RCC 7860 (cell line): ENCODE measurements at places on chromosomes 2 and 18.

DNA sequence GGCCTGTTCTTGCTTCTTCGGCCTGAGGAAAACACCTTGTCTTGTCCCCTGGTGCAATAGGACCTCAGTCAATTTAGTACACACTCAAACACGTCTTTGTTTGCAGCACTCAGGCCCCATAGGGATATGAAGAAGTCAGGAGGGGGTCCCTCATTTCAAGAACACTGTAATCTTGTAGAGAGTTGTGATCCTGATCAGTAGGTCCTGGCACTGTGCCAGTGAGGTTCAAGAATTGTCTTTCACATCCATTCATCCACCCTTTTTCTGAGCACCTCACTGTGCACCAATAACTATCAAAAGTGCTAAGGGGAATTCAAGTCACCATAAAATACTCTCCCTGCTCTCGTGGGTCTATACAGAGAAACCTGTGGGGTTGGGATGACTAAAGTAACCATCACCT lies 131.4 kb upstream of the LHCGR start:
- no peak for DNase-seq

GRCh38 chr2:63977904-63978303 lies 41.3 kb downstream of the VPS54 start:
- no peak for DNase-seq

GRCh38 chr2:61922714-61923113 lies 17.2 kb downstream of the COMMD1 start:
- no peak for DNase-seq

GRCh38 chr2:60899892-60900249 lies 18.5 kb downstream of the REL start:
- no peak for DNase-seq

DNA sequence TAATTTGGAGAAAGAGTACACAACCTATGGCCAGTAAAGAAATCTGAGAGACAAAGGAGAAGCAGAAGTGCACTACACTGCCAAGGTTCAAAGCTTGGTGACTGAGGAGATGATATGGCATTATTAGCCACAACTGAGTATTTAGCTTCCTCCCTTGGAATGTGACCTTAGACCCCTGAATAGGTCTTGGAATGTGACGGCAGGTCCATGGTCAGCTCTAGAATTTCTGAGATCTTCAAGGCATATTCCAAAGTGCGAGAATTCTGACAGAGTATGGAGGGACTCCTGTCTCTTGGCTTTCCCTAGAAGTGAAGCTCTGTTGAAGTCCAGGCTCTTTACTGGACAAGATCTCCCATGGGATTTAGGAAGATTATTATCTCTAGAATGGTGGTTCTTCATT lies 130.0 kb upstream of the FN1 start:
- DNase-seq: peak; percentile 57

GRCh38 chr2:55000341-55000740 lies 49.9 kb downstream of the RTN4 start:
- no peak for DNase-seq

- no peak for DNase-seq
These were observed 60.4 kb upstream of the SOS1 start for GRCh38 chr2:39181297-39181696.

DNA sequence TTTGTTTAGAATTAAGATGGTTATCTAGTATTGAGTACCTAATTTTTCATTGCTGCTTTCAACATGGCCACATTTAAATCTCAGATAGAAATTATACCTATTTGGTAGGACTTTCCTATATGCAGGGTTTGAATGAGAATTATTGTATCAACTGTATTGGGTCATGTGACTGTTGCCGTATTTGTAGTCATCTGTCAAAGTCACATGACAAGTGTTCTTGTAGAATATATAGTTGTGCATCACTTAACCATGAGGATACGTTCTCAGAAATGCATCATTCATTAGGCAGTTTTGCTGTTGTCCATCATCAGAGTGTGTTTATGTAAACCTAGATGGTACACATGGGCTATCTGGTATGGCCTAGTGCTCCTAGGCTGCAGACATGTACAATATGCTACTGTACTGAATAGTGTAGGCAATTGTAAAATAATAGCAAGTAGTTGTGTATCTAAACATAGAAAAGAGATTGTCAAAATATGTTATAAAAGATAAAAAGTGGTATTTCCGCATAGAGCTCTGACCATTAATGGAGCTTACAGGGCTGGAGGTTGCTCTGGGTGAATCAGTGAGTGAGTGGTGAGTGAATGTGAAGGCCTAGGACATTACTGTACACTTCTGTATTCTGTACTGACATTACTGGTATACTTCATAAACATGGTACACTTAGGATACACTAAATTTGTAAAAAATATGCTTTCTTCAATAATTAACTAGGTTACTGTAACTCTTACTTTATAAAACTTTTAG lies 123.7 kb downstream of the MAP4K4 start:
- no peak for DNase-seq

- DNase-seq: no peak
These were observed 1.3 kb upstream of the PRKCE start for GRCh38 chr2:45649858-45650811.

GRCh38 chr2:196276421-196276820 lies 105.0 kb upstream of the STK17B start:
- no peak for DNase-seq

GRCh38 chr2:143354050-143354750 lies 225.0 kb downstream of the ARHGAP15 start:
- no peak for DNase-seq

DNA sequence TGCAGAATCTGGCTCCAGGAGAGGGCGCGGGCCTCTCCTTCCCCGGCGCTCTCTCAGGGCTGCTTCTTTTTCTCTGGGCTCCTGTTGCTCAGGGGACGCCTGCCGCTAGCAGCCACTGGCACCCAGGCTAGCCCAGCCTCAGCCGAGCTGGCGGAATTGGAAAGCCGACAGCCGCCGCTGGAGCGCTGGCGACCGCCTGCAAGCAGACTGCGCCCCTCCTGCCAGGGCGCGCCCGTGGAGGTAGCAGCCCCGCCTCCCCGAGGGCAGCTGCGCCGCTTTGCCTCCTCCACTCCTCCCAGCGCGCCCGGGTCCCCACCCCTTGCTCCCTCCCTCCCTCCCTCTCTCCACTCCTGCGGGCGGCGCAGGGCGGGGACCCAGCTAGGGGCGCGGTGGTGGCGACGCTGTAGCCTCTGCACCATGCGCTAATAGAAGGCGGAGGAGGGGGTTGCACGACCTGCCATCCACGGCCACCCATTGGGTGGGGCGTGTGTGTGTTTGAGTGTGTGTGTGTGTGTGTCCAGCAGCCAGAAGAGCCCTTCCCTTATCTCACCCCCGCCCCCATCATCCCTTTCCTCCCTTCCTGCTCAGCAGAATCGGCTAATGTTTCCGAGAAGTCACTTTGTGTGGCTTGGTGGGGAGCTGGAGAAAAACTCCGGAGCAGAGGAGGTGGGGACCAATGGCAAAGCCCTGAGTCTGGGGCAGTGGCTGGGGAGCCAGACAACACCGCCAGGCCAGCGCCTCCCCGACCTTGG lies at the start of gene SCN9A:
Gene SCN9A (minus strand): TSS at position 209 of the 752 bp plus-strand sequence. CDS start 64,188 bp downstream, outside the sequence.
- DNase-seq: peak; percentile 51

DNA sequence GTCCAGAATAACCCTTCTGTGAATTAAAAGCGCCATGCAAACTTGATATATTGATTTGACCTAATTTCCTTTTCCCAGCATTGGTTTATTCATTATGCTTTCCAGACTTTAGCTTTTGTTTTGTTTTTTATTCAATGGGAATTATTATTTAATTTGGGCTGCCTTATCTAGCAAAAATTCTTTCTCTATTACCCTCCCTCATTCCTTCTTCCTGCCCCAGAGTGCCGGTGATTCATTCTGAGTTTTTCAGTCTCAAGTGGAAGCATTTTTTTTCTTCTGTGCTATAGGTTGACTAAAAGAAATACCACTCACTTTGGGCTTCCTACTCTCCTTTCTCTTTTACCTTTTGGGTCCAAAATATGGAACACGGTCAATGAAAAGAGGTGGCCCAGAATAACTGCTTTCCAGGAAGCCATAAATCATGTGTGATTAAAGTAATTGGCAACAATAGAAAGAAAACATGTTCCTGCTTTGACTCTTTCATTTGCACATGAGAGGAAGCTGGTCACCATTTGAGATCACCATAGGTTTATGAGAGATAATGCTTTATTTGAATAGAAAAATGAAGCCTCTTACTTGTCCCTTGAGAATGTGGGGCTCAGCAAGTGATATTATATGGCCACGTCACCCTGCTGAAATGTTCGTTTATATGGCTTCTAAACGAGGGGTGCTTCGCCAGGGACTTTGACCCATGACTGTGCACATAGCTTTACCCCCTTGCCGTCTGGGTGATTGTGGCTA lies 422.8 kb upstream of the ZEB2 start:
- no peak for DNase-seq

DNA sequence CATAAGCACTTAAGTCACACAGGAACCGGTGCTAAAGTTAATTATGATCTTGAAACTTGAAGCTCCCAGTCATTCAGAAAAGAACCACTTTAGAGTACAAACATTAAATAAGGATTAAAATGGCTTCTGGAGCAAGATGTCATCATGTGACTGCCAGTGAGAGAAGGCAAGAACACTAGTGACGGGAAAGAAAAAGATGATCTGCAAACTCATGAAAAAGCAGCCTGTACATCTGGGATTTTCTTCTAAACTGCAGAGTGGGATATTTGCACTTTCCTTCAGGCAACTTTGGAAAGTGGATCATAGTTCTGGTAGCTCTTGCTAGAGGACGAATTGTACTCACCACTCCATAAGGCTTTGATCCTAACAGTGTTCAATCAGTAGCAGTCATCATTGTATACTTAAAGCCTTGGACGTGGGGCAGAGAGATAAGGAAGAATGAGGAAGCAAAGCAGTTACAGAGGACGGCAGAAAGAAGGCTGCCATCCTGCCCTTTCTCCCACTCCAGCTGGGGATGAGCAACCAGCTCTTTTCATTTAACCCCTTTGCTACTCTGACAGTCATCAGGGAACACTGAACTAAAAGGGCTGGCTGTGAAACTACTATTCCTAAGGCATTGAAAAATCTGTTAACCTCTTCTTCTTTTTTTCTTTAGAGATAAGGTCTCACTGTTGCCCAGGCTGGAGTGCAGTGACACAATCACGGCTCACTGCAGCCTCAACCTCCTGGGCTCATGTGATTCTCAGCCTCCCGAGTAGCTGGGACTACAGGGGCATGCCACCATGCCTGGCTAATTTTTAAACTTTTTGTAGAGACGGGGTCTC lies 18.1 kb downstream of the ABHD3 start:
- no peak for DNase-seq

GRCh38 chr2:156396126-156396525 lies 40.1 kb upstream of the GPD2 start:
- no peak for DNase-seq

DNA sequence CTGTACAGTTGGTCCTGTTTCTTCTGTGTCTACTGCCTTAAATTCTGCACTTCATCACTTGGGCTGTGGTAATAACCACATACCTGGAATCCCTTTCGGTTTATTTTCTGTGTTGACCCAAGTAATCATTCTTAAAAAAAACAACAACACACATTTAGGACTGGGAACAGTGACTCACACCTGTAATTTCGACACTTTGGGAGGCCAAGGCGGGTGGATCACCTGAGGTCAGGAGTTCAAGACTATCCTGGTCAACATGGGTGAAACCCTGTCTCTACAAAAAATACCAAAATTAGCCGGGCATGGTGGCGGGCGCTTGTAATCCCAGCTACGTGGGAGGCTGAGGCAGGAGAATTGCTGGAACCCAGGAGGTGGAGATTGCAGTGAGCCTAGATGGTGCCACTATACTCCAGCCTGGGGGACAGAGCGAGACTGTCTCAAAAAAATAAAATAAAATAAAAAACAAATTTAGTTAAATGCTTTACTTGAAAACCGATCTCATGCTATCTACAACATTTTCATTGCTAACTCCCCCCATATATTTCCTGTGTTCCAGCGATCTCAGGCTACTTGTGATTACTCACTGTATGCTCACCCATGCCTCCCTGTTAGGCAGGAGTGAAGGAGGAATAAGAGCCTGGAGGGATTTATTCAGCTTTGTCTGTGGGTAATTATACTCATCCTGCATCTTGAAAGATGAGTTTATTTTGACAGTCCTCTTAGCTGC lies 18.2 kb downstream of the ACSL3 start:
- peak; percentile 52 for DNase-seq

GRCh38 chr18:1438458-1438910 lies 533.8 kb downstream of the ADCYAP1 start:
- DNase-seq: no peak

DNA sequence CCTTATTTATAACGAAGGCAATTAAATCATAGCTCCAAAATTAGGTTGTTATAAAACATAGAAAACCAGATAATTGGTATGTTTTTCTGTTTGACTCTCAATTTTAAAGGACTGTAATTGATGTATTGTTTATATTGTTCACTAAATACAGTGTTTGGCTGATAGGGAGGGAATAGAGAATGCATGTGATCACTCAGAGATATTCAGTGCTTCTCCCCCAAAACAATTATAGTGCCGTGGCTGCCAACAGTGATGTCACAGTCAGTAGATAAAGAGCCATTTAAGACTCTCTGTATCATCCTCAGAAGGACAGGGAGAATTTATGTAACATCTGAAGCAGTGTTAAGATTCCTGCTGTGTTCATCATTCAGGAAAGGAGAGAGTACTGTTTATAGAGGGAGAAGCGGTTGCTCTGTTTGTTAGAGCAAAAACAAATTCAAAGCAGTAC lies 69.6 kb downstream of the PHLPP1 start:
- DNase-seq: no peak

DNA sequence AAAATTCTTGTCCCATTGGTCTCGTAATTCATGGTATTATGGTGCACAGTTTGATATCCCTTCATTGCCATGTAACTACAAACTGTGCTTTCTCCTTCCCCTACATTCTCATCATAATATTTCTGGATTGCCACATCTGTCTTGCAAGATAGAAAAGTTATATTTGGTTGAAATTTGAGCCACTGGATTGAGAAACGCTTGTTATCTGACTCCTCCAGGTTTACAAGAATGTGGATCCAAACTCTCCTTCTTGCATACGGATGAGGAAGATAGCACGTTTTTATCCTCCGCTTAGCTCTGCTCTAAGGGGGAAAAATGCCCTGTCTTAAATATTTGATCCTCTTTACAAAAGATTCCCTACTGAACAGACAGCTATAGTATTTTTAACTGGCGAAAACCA lies 438.2 kb downstream of the TSN start:
- no peak for DNase-seq

- no peak for DNase-seq
These were observed 152.9 kb downstream of the TTC32 start for GRCh38 chr2:19748711-19749506.

DNA sequence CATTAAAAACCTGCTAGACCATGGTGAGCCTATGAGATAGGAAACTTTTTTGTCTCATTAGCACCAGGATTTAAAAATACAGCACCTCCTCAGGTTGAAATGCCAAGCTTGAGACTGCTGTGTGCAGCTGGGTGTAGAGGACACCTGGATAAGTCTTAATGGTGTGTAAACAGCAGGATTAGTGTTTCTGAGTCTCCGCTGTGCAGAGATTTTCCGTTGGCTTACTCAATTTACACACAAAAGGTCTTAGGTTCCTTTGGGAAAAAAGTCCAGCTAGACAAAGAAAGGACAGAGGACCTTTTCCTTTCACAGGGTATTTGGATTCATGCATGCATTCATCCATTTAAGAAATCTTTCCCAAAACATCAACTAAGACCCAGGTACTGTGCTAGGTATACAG lies 168.1 kb downstream of the NRXN1 start:
- no peak for DNase-seq
